Mesothelial cell of epicardium (in vitro differentiated cells): ENCODE measurements at places on chromosomes 1 and 21. TPM values are rescaled to one million over a fixed set of nuclear protein-coding genes. Genes with fewer than 3 reads are reported as not detected.

- H3K27me3 ChIP-seq, result no peaks in the 10 kb centered on the region
- H3K27ac ChIP-seq, result no peak overlapping the region
- peaks cover 18% of the 10 kb centered on the region for H3K36me3 ChIP-seq
- no peak overlapping the region for H3K4me3 ChIP-seq
- H3K4me1 ChIP-seq, result no peaks in the 10 kb centered on the region
These were observed 34.9 kb downstream of the PRKCZ start for GRCh38 chr1:2085080-2085479.

DNA sequence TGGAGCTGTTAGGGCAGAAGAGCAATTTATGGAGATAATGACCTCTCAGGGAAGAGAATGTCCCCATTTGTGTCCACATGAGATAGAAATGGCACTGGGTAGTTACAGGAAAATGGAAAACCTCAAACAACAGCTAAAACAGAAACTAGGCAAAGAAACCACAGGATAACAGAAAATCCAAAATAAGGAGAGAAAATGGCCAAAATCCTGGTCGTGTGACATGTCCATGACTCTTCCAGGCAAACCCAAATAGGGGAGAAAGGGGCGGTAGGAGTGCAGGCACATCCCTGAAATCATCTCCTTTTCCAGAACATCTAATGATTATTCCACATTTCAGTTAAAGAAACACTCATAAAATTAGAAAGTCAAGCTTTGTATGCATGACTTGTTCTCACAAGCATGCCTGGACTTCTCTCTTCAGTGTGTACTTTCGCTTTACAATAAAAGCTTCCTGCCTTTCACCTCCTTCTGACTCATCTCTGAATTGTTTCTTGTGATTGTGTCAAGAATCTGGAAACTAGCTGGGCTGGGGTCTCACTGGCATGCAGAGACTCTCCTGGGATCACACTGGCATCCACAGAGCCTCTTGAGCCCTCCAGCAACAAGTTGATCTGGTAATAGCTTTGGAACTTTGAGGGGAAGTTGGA, 171.4 kb upstream of the ZP4 start:
- peaks cover 7% of the 10 kb centered on the region for H3K27me3 ChIP-seq
- no peaks in the 10 kb centered on the region for H3K4me1 ChIP-seq
- H3K4me3 ChIP-seq, result no peak overlapping the region
- no peak overlapping the region for H3K27ac ChIP-seq
- DNase-seq, result no peak

FCRLB gene
- 0.47 to 0.62 TPM (median 0.59 TPM) in 3 replicates for total RNA-seq

- DNase-seq, result no peak
- H3K27ac ChIP-seq, result no peak within 1 kb of the TSS
- peaks cover 69% of the 10 kb centered on the region for H3K27me3 ChIP-seq
- H3K4me3 ChIP-seq, result peak within 1 kb of the TSS; percentile 84
- no peaks in the 10 kb centered on the region for H3K36me3 ChIP-seq
These were observed at the start of gene KCNC4 for GRCh38 chr1:110209715-110210603. KCNC4 (plus strand) TSS chr1:110210314; CDS start chr1:110211500, 1,186 bp downstream.

DNA sequence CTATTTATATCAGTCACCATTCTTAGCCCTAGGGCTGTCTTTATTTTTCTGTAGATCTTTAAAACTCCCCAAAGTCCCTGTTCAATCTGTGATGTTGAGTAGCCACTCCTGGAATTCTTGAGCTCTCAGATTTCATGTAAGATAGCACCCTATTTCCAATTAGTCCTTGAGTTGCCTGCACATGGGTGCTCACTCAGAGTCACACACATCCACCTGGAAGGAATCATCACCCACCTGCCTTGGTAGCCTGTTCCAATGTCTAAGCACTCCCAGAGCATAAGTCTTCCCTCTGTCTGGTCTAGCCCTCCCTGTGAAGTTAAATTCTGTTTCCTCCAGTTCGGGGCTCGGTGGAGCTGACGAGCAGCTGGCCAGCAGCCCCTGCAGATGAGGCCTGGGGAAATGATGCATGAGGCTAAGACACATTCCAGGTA, 14.7 kb upstream of the ATF3 start:
- no peak for DNase-seq
- H3K4me1 ChIP-seq, result peaks cover 29% of the 10 kb centered on the region
- peak overlapping the region; percentile 94 for H3K27ac ChIP-seq
- no peaks in the 10 kb centered on the region for H3K27me3 ChIP-seq

DNA sequence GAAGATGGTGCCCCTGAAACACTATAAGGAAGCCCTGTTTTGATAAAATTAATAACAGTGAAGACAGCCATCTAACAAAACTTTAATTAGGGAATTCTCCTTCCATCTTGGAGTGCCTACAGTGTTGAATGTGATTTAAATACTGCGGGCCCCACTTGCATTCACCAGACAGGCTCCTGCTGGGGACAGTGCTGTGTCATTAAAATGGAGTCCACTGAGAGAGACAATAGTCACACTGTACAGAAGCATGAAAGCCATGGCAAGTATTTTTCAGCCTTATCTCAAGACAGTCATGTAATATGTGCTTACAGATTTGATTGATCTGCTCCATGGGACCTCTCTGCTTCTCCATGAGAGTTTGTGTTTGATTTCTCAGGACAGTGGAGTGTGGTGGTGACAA, 29.7 kb upstream of the ZBTB18 start:
- H3K4me3 ChIP-seq, result no peak overlapping the region
- no peak overlapping the region for H3K27ac ChIP-seq
- DNase-seq, result no peak
- no peaks in the 10 kb centered on the region for H3K27me3 ChIP-seq

DNA sequence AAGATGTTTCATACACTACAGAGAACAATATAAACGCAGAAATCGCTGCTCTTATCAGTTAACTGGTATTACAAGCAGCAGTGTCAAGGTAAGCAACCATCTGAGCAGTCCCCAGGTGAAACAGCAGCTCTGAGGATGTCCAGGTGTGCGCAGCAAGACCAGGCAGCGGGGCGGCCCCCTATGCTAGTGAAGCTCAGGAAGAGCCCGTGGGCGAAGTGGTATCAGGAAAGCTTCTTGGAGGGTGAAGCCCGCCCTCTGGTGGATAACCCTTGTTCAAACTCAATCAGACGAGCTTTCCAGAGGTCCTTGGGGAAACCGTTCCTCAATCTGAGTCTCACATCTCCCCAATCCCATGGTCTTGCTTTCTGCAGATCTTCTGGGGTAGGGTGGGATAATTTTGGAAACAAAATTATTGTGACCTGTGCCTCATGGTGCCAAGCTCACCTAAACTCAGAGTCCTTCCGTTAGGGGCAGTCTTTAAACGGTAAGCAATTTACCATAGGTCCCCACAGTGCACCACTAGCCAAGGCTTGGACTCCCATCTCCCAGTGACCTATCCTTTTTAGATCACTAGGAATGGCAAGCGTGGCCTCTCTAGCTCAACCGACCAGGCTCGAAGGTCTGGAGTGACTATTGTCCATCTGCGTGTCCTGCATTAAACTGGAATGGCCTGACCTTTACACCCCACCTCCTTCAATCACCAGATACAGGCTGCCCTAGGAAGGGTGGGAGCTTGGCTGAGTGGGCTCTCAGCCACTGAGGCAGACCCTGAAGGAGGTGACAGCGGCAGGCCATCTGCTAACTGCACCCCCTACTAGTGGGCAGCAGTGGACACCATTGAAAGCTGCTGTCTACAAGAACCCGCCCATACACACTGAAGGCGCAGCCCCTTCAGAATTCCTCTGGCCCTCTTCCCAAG, 13.6 kb upstream of the FAM110D start:
- no peak overlapping the region for H3K4me3 ChIP-seq
- DNase-seq, result peak; percentile 54
- H3K27ac ChIP-seq, result no peak overlapping the region

- H3K27ac ChIP-seq, result no peak overlapping the region
- H3K36me3 ChIP-seq, result no peaks in the 10 kb centered on the region
- no peak overlapping the region for H3K4me3 ChIP-seq
- peaks cover 43% of the 10 kb centered on the region for H3K4me1 ChIP-seq
- DNase-seq, result no peak
These were observed 52.5 kb downstream of the POU2F1 start for GRCh38 chr1:167273027-167273800.

ZMYND12 gene
- total RNA-seq, result 0.54 to 0.91 TPM (median 0.76 TPM) in 3 replicates

DNA sequence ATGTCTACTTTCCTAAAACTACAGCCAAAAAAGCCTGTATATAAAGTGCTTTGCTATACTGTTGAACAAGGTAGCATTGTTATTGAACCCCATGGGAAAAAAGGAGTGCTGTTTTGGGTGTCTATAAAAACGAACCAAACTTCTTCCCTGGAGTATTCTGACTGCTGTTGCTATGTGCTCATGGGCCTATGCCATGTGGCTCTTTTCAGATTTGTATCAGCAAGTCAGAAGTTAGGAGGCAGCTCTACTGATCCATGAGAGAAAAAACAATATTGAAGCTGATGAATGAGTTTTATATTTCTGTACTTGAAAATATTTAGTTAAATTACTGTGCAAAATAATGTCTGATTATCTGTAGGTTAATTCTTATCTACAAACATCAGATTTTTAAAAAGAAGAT, 66.5 kb downstream of the ADGRL2 start:
- H3K4me1 ChIP-seq, result peaks cover 28% of the 10 kb centered on the region
- no peak for DNase-seq
- peaks cover 10% of the 10 kb centered on the region for H3K36me3 ChIP-seq
- no peaks in the 10 kb centered on the region for H3K27me3 ChIP-seq
- no peak overlapping the region for H3K27ac ChIP-seq
- no peak overlapping the region for H3K4me3 ChIP-seq

SPRR2B gene
- not detected in 3 replicates for total RNA-seq

DNA sequence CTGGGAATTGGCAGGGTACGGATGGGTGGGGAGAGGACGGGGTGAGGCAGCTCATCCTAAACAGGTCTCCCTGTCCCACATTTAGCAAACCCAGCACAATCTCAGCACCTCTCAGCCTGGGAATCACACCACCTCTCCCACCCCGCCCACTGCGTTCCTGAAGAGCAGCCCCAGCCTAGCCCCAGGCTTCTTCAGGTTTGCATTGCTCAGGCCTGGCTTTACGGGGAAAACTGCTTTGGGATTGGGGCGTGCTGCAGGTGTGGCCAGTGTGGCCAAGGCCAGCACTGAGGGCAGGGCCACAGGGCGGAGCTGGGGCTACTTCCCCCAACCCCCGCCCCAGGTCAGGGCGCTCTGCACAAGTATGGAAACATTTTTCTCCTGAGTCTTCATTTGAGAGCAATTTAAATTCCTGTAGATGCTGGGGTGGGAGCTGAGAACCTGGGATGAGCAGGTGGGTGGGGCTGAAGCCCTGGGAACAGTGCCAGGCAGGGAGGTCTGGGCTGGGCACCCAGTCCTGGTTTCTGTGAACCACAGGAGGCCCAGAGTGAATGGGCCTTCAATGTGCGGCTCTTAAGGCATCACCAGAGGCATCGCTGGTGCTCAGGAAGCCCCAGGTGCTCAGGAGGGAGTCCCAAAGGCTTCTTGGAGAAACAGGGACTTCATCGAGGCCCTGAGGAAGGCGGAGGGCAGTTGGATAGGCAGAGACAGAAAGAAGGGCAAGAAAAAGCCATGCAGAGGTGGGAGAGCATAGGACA, 24.1 kb downstream of the TNNT2 start:
- peaks cover 8% of the 10 kb centered on the region for H3K4me1 ChIP-seq
- no peaks in the 10 kb centered on the region for H3K36me3 ChIP-seq
- H3K4me3 ChIP-seq, result no peak overlapping the region
- DNase-seq, result no peak

GRCh38 chr21:32770871-32771523, 558 bp downstream of the PAXBP1 start:
- H3K27ac ChIP-seq, result peak overlapping the region; percentile 96
- H3K36me3 ChIP-seq, result peaks cover 22% of the 10 kb centered on the region
- peaks cover 2% of the 10 kb centered on the region for H3K27me3 ChIP-seq
- peak; percentile 44 for DNase-seq

FMOD gene
- total RNA-seq, result 77.3 to 86.0 TPM (median 82.1 TPM) in 3 replicates

DNA sequence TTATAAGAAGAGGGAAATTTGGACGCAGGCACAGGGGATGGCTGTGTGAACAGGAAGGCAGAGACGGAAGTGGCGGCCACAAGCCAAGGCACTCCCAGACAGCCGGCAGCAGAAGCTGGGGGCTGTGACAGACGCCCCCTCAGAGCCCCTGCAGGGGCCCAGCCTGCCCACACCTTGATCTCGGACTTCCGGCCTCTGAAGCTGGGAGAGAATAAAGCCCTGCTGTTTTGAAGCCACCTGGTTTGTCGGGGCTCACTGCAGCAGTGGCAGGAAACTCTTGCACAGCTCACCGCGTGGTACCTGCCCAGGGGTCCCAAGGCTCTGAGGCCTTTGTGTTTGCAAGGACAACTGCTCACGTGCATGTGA, 13.7 kb downstream of the MEGF6 start:
- peak overlapping the region; percentile 82 for H3K27ac ChIP-seq
- no peak for DNase-seq
- no peaks in the 10 kb centered on the region for H3K27me3 ChIP-seq
- peaks cover 20% of the 10 kb centered on the region for H3K4me1 ChIP-seq
- peak overlapping the region; percentile 40 for H3K4me3 ChIP-seq

DNA sequence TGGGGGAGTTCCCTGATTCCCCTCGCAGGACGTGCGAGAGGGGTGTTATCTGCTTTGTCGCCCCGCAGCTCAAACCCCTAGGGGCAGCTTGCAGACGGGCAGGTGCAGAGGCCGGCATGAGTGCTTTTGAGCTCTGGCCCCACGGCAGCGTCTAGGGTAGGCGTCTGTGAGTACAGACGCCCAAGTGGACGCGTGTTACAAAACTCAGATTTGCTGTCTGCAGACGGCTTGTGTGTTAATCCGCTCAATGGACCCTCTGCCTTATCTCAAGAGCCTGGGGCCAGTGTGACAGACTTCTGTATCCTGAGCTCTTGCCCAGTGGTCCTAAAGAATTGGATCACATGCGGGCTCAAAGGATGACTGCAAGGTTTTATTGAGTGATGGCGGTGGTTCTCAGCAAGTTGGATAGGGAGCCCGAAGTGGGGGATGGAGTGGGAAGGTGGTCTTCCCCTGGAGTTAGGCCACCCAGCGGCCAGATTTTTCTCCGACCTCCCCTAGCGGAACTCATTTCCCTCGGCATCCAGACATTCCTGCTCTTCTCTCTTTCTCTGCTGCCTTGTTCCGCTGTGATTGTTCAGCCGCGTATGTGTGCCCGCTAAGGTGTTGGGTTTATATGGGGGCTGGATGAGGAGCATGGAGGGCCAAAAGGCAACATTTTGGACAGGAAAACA, 9.4 kb downstream of the CFHR4 start:
- H3K36me3 ChIP-seq, result no peaks in the 10 kb centered on the region
- no peaks in the 10 kb centered on the region for H3K27me3 ChIP-seq
- no peak overlapping the region for H3K27ac ChIP-seq
- H3K4me3 ChIP-seq, result no peak overlapping the region
